ENCODE measurements at places on chromosomes 3 and 15.

DNA sequence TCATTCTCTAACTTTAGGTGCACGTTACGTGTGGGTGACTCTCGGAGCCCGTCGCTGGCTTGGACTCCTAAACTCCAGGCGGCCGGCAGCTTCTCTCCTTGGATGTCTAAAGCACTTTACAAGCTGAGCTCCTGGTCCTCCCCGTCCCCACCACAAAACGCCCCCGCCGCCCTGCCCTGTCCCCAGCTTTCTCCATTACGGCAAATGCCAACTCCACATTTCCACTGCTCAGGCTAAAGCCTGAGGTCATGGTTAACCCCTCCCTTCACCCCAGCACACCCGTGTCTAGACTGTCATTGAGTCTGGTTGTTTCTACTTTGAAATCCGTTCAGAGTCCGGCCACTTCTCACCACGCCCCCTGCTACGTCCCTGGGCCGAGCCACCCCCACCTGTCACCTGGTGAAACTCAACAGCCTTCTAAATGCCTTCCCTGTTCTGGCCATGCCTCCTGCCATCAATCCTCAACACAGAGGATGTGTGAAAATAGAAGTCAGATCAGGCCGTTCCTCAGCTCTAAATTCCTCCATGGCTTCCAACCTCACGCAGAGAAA is 8.1 kb upstream of the PCSK6 start:
- DNase-seq = no peak

DNA sequence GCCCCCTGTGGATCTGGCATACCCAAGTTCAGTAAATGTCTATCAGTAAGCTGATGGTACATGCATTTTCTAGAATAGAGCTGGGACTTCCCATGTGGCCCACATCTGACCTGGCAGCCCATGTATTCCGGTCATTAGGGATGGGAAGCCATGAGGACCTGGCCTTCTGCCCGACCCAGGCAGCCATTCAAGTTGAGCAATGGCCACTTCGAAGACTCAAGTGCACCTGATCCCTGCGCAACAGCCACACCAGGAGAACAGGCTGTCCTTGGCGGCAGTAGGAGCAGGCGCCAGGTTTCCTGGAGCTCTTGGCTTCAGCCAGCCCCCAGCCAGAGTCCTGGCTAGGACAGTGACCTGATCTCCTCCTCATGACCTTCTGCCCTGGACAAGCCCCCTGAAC is 14.6 kb downstream of the HEMK1 start:
- no peak for DNase-seq

- no peak for DNase-seq
Observed at GRCh38 chr3:168844472-168844871, 748.7 kb upstream of the GOLIM4 start.

DNA sequence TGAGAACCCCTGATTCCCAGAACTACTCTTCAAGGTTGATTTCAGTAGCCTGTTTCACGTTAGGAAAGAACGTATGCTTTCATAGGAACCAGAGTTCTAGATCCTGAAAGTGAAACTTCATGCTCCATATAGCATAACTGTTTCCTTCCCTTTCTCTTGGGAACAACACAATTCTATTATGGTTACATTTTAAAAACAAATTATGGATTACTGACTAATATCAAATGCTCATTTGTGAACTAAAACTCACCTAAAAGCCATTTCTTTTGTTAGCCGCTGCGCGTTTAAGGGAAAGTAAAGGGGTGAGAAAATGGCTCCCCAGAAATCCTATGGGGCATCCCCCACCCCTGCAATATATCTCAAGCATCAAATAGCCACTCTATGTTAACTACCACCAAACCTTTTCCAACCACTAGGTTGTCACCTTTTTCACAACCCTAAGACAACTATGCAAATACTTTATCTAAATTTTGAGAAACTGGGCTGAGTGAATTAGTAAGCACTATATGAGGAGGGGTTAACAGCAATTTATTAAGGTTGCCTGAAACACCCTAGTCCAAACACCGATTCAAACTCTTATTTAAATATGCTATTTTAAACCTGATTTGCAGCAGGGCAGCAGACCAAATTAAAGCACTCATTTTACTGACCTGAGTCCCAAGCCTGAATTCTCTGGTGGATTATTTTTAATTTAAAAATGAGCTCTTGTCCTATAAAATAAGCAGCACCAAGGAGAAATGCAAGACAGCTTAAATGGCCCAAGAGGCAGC is 2.4 kb downstream of the SIAH2 start:
- peak; percentile 39 for DNase-seq

GRCh38 chr3:19931767-19932188 is 2.2 kb downstream of the EFHB start:
- DNase-seq = no peak

DNA sequence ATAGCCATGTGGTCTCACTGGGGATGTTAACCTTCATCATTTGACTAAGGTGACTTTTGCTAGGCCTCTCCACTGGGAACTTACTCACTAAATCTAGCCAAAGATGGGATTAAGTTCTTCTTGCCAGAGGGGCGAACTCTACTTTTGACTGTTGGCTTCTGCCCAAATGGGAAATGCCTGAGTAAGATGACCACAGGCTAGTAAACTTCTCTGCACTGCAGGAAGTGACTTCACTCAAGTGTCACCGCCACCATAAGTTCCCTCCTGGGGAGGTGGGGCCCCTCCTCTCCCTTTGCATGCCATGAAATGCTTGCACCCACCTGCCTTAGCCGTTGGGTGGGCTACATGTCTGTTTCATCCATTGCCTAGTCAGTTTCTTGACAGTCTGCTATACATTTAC is 388.3 kb downstream of the FEZF2 start:
- DNase-seq = peak; percentile 68

DNA sequence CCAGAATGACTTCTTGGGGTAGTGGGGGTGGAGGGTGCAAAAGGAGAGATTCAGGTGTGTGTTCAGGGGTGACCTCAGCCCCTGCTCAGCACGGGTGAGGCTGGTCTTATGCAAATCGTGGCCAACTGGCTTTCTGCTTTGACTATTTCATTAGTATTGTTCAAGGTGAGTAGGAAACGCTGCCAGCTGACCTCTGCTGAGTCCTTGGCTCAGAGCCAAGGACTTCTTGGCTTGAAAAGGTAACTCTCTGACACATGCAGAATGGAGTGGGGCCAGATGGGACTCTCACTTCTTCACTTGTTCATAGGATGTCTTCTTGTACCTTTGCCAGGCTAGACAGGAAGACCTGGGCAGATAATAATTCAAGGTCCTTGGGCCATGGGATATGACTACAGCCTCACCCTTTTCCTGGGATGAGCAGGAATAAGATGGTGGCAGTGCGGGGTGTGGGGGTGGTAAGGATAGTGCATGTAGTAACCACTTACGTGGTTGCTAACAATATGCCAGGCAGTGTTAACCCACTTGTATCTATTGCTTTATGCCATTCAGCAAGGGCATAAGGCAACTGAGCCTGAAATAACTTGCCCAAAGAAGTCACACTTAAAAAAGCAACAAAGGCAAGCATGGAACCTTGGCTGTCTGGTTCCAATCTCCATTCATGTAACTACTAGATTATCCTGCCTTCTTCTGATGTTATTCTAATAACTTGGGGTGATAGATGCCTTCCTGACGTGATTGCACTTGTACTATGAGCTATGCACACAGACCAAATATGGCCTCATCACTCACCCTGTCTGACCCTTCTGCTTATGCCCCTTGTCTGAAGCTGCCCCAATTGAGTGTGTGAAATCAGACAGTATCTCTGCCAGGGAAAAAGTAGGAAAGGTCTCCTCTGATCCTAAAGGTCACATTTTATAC is 193.1 kb downstream of the NR1D2 start:
- no peak for DNase-seq
